ENCODE measurements at places on chromosomes 1 and 21. TPM values are rescaled to one million over a fixed set of nuclear protein-coding genes. Genes with fewer than 3 reads are reported as not detected.

The CDC14A gene
- 4.4 TPM for polyA plus RNA-seq

DNA sequence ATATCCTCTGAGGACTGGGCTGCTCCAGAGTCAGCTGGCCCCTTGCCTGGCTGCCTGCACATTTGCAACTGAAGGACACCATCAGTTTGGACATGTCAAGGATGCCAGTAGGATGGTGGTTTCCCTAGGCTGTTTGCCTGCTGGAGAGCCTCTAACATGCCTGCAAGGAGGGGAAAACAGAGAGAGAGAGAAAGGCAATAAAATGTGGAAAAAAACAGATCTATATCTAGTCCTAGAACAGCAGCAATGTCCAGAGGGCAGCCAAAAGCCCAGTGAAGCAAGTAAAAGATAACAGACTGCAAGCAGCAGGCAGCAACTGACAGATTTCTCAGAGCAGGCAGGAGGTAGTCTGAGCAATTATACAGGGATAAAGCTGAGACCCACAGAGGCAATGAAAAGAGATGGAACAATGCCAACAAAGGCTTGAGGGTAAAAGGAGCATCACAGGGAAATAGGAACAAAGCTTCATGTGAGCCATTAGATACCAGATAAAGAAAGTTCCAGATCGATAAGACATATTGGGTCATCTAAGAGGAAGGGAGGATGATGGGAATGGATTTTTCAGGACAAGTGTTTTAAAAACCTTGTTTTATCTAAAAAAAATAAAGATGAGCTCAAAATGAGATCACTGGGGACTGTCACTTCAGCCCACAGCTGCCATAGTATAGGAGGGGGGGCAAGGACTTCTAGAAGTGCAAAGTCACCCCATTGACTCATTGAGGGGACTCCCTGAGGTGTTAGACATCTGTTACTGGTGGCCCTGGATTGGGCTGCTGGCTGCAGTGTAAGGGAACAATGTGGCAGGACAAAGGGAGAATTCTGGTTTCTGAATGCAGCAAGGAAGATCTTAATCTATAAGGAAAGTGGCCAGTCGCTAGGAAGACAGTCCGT is 38.6 kb upstream of the GADD45A start:
- peak; percentile 52 for DNase-seq

DNA sequence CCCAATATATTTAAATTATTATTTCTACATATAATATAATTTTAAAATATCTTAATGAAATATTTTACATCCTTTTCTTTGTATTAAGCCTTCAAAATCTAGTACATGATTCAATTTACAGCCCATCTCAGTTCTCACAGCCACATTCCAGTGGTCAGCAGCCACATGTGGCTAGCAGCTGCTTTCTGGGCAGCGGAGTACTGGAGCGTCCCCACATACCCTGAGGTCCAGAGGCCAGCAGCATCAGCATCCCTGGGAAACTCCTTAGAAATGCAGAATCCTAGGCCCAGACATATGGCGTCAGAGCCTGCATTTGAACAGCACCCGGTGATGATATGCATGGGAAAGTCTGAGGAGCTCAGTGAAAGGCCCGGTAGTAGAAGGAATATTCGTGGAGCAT is 8.6 kb upstream of the LHX4 start:
- no peak for DNase-seq

The MROH7 gene
- 9.8 TPM for polyA plus RNA-seq

GRCh38 chr1:172699111-172699510 is 40.2 kb downstream of the FASLG start:
- DNase-seq, result peak; percentile 5

GRCh38 chr1:183734543-183735036 is 70.3 kb upstream of the RGL1 start:
- DNase-seq, result peak; percentile 95

DNA sequence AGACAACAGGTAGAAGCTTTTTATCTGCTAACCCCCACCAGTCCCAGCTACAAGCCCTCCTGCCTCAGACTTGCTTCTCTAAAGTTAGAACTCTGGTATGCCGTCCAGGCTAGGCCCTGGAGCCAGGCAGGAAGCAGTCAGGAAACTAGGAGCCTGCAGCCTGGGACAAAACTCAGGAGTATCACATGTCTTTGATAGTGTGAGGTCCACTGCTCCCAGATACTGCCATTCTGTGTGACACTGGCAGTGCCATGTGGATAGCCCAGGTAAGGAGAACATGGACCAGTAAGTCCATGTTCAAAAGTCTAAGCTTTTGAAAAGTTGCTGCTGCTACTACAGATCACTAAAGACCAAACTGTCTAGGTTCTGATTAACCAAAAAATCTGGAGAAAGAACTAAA is 45.4 kb downstream of the NPHS2 start:
- no peak for DNase-seq

All from muscle of leg (tissue), 16 donors.